ENCODE measurements at places on chromosomes 13 and 19.

GRCh38 chr19:13053761-13054625, 48.7 kb downstream of the LYL1 start:
- DNase-seq: no peak

DNA sequence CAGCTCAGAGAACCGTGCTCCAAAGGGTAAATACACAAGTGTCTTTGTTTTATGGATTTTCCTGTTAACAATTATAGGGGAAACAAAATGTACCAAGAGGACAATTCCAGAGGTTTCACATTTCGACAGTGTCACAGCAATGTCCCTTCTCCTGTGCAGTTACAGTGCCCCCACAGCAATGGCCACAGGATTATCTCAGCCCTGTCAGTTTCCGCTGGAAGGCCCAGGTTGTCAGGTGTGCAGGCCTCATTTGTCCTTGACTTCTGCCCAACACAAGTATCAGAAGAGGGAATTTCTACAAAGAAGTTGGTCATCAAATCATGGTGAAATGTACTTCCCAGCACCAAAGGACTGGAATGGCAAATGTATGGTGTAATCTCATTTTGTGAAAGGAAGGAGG, 11.2 kb upstream of the N4BP2L2 start:
- DNase-seq: no peak

- no peak for DNase-seq
These were observed 433.7 kb downstream of the DIAPH3 start for GRCh38 chr13:59730026-59730425.

GRCh38 chr13:86569974-86570373, 770.8 kb upstream of the SLITRK6 start:
- no peak for DNase-seq

Data from stimulated activated CD8-positive, alpha-beta memory T cell treated with anti-CD3 and anti-CD28 coated beads, Interleukin-7, amount 100 ng/mL, for 4 hours (primary cell).